ENCODE measurements at places on chromosomes 3 and 15.

DNA sequence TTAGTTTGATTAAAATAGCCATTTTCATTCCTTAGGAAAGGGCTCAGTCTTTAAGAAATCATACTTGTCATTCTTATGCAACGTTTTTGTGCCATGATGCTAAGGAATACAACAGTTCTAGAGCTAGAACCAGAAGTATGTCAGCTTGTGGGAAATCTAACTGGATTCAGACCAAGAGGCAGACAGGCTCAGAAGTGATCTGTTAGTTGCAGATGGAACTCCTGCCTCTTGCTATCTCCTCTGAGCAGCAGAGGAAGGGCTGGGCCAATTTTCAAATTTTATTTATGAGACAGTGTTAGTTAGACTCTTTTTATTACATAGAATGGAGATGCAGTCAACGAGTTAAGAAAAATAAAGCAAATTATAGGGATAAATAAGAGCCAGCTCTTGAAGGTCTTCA is 48.5 kb upstream of the RYR3 start:
- no peak for DNase-seq

DNA sequence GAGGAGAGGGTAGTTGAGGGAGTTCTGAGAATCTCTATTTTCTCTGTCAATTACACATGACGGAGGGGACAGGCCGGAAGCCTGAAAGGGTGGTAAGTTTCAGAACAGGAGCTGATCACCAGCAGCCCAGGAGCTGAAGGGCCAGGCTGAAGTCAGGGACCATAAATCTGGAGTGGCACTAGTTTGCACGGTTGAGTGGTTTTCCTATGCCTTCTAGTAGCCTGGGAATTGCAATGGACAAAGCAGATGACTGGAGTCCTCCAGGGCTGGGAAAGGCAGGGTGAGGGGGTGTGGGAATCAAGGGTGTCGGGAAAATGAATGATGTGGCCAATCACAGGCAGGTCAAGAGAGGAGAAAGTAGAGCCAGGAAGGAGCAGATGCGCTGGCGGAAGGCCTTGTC is 72.5 kb downstream of the MAGEF1 start:
- DNase-seq, result no peak

DNA sequence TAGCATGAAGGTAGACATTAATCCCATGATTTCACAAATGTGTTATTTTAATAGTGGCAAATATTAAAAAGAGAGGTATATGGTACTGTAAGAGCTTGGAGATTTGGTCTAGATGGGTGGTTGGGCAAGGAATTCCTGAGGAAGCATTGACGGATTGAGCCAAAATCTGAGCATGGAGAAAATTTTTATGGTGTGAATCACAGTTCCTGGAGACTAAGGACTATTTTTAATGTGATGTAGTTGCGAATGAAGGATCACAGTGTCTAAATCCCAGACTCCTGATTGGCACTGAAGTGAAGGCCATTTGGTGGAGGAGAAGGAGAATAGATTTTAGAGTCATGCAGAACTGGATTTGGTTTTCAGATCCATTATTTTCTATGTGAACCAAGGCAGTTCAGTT is 188.7 kb upstream of the FEZF2 start:
- DNase-seq, result no peak

DNA sequence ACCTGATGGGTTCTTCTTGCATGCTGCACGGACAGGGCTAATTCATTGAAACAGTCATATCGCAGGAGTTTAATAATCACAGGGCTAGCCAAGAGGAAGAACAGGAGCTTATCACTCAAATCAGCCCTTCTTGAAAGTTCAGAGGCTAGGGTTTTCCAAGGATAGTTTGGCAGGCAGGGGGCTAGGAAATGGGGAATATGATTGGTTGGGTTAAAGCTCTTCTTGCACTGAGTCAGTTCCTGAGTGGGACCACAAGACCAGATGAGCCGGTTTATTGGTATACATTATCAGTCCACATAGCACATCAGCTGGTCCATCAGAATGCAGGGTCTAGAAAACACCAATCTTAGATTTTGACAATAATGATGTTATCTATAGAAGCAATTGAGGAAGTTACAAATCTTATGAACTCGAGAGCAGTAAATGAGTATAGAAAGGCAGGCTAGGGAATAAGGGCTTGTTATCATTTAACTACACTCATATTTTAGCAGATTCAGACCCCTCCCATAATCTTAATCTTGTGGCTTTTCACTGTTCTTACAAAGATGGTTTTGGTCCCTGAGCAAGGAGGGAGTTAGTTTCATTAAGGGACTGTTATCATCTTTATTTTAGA is 58.1 kb upstream of the SLC25A36 start:
- DNase-seq, result no peak

Data from activated naive CD4-positive, alpha-beta T cell (primary cell).